Endothelial cell (in vitro differentiated cells): ENCODE measurements at places on chromosomes 16 and 17.

DNA sequence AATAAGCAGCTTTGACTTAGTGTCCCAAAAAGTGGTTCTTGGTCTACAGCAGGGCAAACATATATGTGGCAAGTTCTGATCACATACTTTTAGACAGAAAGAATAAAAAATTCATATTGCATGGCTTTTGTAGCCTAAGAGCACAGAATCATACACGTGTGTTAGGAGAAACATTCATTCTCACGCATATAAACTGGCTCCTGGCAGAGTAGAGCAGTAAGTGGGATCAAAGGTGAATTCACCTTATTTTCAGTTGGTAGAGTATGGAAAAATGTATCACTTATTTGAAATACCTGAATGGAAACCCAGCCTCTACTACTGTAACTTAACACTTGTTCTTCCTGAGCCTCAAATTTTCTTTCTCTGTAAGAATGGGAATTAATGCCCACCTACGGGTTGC, 34.8 kb downstream of the DGKE start:
- H3K27ac ChIP-seq: peak overlapping the region; percentile 85
- no peak overlapping the region for H3K4me3 ChIP-seq
- no peak for DNase-seq
- H3K36me3 ChIP-seq: no peaks in the 10 kb centered on the region
- peaks cover 3% of the 10 kb centered on the region for H3K27me3 ChIP-seq

DNA sequence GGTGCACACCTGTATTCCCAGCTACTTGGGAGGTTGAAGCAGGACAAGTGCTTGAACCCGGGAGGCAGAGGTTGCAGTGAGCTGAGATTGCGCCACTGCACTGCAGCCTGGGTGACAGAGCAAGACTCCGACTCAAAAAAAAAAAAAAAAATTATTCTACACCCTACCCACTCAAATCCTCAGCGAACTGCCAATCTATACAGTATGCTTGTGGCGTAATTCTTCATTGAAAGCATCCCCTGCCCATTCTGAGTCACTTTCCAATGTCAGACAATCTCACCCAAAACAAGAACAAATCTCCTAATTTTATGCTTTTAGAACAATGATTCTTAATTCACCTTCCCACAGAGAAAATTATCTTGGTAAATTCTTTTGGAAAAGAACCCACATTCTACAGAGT, 12.0 kb downstream of the AMFR start:
- H3K4me1 ChIP-seq: no peaks in the 10 kb centered on the region
- H3K27me3 ChIP-seq: no peaks in the 10 kb centered on the region
- H3K27ac ChIP-seq: no peak overlapping the region
- no peak overlapping the region for H3K4me3 ChIP-seq

DNA sequence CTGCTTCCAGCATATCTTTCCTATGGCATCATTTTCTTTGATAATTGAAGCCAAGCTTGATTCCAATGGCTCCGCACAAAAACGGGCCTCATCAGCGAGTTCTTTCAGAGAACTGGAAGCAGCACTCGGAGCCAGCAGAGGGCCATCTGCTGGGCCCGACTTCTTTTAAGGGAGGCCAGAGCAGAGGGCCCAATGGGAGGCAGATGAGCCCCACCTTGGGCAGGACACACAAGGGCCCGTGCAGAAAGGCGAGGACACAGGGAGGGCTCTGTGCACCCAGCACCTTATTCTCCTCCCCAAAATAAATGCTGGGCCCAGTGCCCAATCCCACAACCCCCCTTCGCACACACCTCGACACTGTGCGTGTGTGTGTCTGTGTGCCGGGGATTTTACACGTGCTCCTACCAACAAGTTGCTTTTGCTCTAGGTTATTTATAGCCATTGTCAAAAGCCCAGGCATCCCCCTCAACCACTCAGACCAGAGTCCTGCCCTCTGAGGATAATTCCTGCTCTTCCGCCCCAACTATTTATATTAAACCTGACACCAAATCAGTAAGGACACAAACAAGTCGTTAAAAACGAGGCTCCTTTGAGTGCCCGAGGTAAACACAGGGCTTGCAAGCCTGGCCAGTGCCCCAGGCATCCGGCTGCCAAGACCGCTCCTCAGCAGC, 6.8 kb downstream of the AXIN2 start:
- no peak overlapping the region for H3K4me3 ChIP-seq
- peaks cover 21% of the 10 kb centered on the region for H3K36me3 ChIP-seq
- H3K27ac ChIP-seq: no peak overlapping the region
- no peaks in the 10 kb centered on the region for H3K27me3 ChIP-seq
- no peak for DNase-seq

DNA sequence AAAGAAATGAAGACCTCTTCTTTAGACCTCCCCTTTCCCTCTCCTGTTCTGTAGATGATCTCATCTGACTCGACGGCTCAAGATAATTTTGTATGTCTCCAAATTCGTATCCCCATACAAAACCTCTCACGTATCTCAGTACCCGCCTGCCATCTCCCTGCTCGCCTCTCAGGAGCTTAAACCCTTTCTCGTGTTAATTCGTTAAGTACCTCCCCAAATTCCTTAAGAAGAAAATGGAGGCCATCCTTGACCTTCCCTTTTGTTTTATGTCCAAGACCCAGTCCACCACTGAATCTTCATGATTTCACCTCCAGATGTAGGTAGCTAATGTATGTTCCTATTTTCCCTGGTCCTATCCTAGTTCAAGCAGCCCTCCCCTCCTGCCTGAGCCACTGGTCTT, 41.6 kb downstream of the OR3A1 start:
- H3K4me1 ChIP-seq: no peaks in the 10 kb centered on the region
- H3K4me3 ChIP-seq: no peak overlapping the region
- H3K27me3 ChIP-seq: peaks cover 3% of the 10 kb centered on the region
- H3K27ac ChIP-seq: no peak overlapping the region

GRCh38 chr17:43033948-43034881, 9.2 kb downstream of the RND2 start:
- peaks cover 11% of the 10 kb centered on the region for H3K4me1 ChIP-seq
- H3K27ac ChIP-seq: peak overlapping the region; percentile 84
- H3K27me3 ChIP-seq: peaks cover 2% of the 10 kb centered on the region
- DNase-seq: no peak
- H3K4me3 ChIP-seq: no peak overlapping the region
- no peaks in the 10 kb centered on the region for H3K36me3 ChIP-seq

DNA sequence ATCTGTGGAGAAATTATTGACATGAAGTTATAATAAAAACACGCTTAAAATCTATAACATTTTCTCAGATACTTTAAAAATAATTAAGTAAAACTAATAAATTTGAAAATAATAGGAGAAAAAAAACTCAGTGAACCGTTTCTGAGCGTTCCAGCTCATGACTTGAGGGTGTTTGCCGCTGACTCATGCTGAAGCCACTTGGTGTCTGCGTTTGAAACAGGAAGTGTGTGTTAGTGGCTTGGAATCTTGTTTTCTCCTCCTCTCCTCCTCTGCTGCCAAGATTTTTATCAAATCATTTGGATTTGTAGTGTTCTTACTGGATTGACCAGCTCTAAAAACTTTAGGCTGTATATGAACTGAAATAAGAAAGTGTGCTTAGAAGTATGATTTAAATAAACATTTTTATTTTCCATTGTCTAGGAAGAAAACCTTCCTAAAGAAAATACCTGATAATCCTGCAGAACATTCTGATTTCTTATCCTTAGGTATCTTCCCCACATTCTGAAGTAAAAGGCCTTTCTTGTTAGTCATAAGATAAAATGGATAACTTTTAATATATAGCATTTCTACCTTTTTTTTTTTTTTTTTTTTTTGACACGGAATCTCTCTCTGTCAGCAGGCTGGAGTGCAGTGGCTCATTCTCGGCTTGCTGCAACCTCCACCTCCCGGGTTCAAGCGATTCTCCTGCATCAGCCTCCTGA, 30.8 kb downstream of the USP10 start:
- DNase-seq: peak; percentile 26
- H3K27ac ChIP-seq: peak overlapping the region; percentile 95
- H3K27me3 ChIP-seq: no peaks in the 10 kb centered on the region
- no peaks in the 10 kb centered on the region for H3K36me3 ChIP-seq

GRCh38 chr17:80869481-80870145, 122.0 kb upstream of the CHMP6 start:
- H3K4me3 ChIP-seq: no peak overlapping the region
- H3K27ac ChIP-seq: no peak overlapping the region
- no peak for DNase-seq
- peaks cover 7% of the 10 kb centered on the region for H3K4me1 ChIP-seq
- H3K36me3 ChIP-seq: peaks cover 6% of the 10 kb centered on the region
- H3K27me3 ChIP-seq: no peaks in the 10 kb centered on the region

DNA sequence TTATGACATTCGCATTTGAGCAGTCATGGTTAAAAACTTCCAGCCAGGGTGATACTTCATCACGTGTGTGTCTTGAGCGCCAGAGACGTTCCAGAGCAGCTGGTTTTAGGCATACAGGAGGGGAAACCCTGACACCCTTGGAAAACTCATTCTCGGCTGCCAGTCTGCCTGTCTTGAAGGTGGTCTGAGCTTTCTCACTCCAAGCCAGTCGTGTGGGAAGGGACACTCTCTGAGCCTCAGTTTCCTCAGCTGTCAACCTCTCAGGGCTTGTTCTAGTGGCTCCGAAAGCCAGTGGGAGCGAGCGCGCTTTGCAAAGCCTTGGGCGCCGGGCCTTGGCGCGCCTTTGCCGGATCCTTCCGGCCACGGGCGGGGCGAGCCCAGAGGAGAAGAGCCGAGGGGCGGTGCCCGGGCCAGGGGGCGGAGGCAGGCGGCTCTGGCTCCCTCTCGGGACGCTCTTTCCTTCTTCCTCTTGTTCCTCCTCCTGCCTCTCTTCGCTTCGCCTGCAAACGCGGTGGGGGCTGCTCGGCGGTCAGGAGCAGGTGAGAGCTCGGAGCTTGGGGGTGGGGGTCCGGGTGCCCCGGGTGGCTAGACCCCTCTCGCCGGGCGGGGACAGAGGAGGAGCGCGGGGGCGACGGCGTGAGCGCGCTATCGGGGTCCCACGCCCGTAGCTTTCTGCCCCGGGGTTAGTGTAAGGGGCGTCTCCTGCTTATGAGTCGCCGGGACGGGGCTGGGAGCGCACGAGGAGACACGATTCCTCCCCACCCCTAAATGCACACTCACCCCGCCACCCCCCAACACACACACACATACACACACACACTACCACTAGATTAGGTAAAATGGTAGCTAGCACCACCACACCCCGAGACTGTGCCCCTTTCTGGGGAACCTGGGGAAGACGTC, at the start of gene LDAF1:
Gene LDAF1 (plus strand): TSS at position 467 of the 903 bp plus-strand sequence. CDS start 2,509 bp downstream, outside the sequence.
- H3K4me3 ChIP-seq: peak within 1 kb of the TSS; percentile 96
- H3K36me3 ChIP-seq: peaks cover 9% of the 10 kb centered on the region
- DNase-seq: peak; percentile 81
- H3K27me3 ChIP-seq: peaks cover 6% of the 10 kb centered on the region
- no peak within 1 kb of the TSS for H3K27ac ChIP-seq
- no peaks in the 10 kb centered on the region for H3K4me1 ChIP-seq

DNA sequence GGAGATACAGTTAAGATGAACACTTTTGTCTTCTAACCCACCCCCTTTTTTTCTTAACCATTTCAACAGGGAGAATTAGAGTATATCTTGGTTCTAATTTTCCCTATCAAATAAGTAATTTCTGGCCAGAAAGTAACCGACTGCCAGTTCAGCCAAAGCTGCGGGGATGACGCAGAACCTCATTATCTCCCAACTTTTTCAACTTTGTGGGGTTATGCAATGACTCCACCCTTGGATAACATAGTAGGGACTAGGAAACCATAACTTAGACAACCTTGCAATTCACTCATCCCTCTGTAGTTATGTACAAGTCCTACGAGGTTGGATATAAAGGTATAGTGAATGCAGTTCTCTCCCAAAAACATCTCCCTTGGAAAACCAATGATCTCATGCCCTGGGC, 184.0 kb downstream of the ZNF18 start:
- H3K4me1 ChIP-seq: no peaks in the 10 kb centered on the region
- H3K4me3 ChIP-seq: no peak overlapping the region
- peaks cover 7% of the 10 kb centered on the region for H3K27me3 ChIP-seq
- no peak overlapping the region for H3K27ac ChIP-seq
- peaks cover 7% of the 10 kb centered on the region for H3K36me3 ChIP-seq

DNA sequence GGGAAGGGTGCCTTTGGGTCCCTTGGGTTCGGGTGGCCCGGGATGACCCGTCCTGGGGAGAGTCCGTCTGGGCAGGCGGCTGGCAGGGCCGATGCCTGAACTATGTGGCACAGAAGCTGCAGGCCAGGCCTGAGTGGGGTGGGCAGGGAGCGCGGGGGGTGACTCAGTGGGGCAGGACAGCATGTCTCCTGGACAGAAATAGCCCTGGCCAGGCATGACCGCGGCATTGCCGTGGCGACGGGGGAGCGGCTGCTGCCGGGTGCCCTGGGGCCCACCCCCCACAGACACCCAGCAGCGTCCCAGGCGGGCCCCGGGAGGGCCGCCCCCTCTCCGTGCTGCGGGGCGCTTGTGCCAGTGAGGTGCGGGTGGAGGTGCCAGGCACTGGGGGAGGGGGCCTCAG, 1.8 kb upstream of the C1QTNF8 start:
- DNase-seq: no peak
- no peaks in the 10 kb centered on the region for H3K4me1 ChIP-seq
- H3K27me3 ChIP-seq: no peaks in the 10 kb centered on the region
- H3K27ac ChIP-seq: no peak overlapping the region
- no peak overlapping the region for H3K4me3 ChIP-seq
- H3K36me3 ChIP-seq: no peaks in the 10 kb centered on the region

GRCh38 chr17:56593646-56594319, at the start of gene NOG:
Gene NOG, plus strand, starts transcription at chr17:56593699. Its CDS starts 525 bp downstream, at chr17:56594224.
- H3K4me3 ChIP-seq: peak within 1 kb of the TSS; percentile 73
- H3K36me3 ChIP-seq: no peaks in the 10 kb centered on the region
- peaks cover 17% of the 10 kb centered on the region for H3K27me3 ChIP-seq
- no peak within 1 kb of the TSS for H3K27ac ChIP-seq
- peak; percentile 64 for DNase-seq
- H3K4me1 ChIP-seq: peaks cover 13% of the 10 kb centered on the region

DNA sequence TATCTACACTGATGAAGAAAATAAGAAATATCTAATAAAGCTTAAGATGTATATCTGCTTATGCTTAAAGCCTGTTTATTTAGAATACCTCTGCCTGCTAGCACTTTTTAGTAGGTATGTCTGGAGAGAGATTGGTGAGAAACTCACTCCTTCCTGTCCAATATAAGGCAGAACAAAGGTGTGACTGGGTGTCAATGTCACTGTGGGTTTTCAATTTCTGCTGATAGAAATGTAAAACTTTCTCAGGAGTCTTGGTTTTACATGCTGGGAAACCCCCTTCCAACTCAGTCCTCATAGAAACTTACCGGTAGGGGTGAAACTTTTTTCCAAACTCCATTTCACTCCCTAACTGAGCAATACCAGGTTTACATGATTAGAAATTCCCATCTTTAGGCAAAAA, 17.8 kb upstream of the MPHOSPH6 start:
- H3K4me3 ChIP-seq: no peak overlapping the region
- no peak for DNase-seq
- H3K36me3 ChIP-seq: no peaks in the 10 kb centered on the region
- peaks cover 1% of the 10 kb centered on the region for H3K27me3 ChIP-seq
- no peak overlapping the region for H3K27ac ChIP-seq

DNA sequence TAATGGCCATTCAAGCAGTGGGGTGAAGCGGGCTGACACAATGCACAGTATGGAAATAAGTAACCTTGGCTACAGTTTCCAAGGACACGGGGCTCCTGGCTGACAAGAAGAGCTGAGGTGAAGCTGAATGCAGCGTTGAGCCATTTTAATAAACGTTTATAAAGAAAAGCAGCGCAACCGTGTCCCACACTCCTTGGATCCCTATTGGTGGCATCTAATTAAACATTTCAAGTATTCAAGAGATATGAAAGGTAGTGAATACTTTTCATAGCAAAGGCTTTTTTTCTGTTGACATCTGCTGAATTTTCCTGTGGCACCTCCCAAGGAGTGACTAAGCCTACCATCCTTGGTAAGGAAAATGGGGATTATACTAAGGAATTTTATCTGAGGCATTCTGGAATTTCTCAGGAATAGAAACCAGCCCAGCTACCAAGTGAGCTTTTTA, 26.5 kb downstream of the DUSP14 start:
- peaks cover 35% of the 10 kb centered on the region for H3K36me3 ChIP-seq
- no peak overlapping the region for H3K4me3 ChIP-seq
- H3K27me3 ChIP-seq: no peaks in the 10 kb centered on the region
- no peak for DNase-seq
